Ecto neural progenitor cell (in vitro differentiated cells): ENCODE measurements at places on chromosomes 5 and 9.

DNA sequence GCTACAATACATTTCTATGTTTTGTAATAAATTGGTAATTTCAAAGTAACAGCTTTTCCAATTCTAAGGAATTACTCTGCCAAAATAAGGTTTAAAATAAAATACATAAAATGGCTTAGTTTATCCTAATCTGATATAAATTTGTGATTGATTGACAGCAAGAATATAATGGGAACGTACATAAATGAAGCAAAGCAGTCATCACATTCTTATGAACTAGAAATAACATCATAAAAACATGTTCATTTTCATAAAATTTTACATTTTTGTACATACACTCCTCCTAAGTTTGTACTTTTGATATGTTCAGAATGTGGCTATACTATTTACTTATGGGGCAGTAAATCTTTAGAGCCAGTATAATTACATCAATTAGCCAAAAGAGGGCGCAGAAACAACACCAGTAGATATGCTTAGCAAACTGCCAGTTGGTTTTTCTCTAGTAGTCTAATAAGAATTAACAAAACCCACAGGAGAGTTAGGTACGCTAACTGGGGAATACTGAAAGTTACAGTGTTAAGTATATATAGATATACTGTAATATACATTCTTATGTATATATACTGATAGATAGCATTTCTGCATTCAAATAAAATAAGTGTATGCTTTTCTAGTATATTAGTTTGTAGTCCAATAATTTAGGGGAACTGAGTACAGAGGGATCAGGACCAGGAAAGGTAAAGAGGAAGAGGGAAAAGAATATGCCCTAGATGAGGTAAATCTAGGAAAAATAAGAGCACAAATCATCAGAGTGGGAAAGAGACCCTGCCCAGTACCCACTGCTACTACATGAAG, 76.8 kb downstream of the ZDHHC21 start:
- no peak for DNase-seq

DNA sequence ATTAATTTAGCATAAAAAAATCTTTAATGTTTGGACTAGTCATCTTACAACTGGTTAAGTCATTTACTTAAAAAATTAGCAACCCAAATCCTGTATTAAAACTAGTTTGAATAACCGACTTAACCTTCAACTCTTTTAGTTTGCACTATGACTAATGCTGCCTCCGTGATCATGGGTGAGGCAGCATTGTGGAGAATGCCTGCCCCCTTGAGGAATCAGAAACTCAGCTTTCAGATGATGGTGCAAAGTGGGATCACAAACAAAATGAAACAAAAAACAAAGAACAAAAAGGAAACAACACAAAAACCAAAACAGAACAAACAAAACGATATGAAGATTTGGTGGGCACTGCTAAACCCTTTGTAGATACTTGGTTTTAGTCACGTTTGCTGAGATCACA, 127.0 kb upstream of the PALM2AKAP2 start:
- DNase-seq, result no peak

DNA sequence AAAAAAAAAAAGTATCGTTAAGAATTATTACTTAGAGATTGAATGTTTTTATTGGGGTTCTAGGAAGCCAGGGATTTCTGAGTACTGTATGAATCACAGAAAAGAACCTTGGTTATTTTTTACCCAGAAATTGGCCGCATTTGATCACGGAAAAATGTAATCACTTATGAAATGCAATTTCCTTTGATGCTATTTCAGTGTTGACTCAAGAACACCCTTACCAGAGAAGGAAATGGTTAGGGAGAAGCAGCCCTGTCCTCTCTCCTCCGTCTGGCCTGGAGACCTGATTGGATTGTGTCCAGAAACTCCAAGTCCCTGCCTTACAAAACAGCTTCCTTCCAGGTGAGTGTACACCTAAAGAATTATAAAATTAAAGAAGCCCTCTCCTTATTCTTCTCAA, 116.7 kb downstream of the MED10 start:
- no peak for DNase-seq

DNA sequence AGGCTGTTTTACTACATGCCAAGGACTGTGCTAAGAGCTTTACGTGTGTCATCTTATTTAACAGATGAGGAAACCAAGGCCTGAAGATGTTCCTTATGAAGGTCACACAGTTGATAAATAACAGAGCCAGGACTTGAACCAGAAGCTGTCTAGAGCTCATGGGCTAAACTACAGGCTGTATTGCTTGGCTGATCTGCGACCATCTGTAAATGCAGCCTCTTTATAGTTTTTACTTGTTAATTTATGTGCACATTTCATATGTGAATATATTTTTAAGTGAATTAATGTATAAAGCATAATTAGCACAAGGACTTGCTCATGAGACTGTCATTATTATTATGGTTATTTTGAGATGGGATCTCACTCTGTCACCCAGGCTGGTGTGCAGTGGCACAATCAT, 19.3 kb upstream of the GNPDA1 start:
- no peak for DNase-seq

DNA sequence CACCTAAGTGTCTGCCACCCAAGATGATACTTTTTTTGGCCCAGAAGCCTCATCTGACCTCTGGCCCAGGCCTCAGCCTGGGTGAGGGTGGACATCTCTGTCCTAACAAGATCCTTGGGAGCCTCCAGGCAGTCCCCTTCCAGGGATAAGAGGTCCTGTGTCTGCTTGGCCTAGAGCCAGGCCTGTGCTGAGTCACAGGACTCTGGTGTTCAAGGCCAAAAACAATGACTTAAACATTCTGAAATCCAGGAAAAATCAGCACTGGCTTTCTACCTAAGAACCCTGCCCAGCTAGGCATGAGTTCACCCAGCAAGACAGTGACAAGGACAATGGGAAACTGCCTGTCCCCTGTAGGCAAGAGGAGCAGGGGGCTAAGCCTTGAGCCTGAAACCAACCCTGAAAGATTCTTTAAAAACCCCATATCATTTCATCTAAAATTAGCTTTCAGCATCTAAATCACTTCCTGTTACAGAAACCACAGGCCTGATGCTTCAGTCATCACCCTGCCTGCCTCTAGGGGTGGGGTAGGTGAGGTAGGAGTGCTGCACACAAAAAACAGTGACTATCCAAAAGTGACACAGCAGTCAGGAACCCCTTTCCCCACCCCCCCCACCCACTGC, 29.9 kb downstream of the CSF2 start:
- DNase-seq, result no peak

GRCh38 chr9:5554254-5554653, 43.9 kb downstream of the PDCD1LG2 start:
- DNase-seq, result no peak

DNA sequence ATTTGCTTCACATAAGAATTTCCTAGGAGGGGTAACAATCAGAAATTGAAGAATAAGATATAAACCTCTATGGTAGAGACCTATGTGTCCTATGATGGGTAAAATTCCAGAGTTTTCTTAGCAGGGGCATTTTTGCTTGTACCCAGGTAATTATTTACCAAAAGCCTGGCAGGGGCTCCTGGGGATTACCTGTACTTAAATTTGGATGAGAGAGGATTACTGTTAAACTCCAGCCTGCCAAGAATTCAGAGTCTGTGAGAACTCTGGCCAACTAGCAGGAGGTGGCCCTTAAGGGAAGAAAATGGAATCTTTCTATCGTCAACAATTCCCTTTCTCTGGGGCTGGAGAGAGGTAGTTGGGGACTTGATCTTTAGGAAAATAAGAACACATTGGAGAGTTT, 460.4 kb downstream of the PDE4D start:
- DNase-seq, result no peak

GRCh38 chr5:171907725-171908343, 98.6 kb downstream of the FBXW11 start:
- no peak for DNase-seq

DNA sequence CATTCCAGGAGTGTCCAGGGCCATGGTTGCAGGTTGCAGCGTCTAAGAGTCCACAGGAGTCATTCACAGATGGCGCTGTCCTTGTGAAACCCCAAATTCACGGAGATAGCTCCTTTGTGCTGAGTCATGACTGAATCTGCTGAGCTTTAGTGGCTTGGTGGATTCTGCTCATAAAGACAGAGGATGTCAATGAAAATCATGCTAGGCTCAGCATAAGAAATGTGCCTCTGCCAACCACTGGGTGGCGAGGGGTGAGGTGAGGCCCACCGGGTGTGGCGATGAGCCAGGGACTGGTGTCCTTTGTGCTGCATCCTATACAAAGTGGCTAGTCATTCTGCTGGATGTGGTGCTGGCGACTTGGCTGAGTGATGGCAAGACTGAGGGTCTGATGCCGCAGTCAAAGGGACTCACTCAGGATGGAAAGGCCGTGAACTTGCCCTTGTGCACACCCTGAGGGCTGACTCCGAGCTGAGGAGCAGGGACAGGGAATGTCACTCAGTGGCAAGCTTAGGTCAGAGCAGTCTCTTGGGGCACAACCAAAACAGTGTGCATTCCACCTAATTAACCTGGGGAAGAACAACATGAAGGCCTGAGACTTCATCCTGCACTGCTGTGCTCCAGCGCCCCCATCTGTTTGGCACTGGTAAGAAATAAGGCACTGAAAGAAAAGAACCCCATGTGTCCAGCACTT, 71.5 kb downstream of the DAP start:
- peak; percentile 51 for DNase-seq

DNA sequence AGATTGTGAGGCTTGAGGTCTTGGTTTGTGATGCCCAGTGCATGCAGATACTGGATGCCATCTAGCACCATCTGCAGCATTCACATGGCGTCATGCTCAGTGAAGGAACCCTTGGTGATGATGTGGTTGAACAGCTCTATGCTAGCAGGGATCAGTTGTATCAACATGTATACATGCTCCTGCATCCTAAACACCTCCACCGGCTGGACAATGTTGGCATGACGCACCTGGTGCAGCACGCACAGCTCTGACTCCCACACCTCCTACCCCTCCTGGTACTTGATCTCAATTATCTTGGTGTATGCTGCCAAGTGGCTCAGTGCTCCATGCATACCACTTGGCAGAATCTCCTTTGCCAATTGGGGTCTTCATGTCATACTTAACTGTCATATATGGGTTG, 49.1 kb downstream of the MTREX start:
- no peak for DNase-seq

DNA sequence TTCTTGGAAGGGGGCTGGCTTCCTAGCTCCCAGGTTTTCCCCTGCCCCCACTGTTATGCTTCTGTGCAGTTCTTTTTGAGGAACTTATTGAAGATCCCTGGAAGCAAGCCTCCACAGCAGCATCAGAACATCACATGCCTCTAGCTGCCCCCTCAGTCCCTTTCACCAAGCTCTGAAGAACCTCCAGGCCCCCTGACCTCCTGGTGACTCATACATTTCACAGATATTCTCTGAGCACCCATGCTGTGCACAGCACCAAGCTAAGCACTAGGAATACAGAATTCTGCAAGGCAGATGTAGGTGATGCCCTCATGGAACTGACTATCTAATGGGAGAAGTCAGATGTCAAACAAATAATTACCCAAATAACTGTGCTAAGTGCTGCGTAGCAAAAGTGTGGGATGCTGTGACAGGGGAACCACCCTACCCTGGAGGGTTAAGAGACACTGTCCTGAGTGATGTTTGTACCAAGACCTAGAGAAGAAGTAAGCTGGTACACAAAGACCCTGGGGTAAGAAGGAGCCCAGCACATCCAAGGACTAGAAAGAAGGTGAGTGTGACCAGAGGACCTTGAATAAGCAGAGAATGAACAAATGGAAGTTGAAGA, 213.7 kb upstream of the NR4A3 start:
- no peak for DNase-seq

DNA sequence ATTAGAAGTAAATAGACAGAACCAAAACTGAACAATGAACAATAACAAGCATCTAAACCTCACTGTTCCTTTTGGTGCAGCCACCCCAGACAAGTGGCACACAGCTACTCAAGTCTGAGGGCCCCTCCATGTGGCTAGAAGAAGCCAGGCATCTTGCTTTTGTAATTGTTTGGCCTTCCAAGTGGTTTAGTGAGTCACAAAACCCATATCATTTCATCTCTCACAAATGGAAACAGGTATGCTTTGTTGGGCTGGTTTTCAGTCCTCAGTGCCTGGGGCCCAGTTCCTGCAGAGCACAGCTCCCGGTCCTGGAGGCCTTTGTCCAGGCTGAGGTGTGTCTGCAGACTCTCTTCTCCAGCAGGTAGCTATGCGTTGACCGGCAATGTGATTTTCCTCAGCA, 16.7 kb downstream of the PRLR start:
- DNase-seq, result no peak

DNA sequence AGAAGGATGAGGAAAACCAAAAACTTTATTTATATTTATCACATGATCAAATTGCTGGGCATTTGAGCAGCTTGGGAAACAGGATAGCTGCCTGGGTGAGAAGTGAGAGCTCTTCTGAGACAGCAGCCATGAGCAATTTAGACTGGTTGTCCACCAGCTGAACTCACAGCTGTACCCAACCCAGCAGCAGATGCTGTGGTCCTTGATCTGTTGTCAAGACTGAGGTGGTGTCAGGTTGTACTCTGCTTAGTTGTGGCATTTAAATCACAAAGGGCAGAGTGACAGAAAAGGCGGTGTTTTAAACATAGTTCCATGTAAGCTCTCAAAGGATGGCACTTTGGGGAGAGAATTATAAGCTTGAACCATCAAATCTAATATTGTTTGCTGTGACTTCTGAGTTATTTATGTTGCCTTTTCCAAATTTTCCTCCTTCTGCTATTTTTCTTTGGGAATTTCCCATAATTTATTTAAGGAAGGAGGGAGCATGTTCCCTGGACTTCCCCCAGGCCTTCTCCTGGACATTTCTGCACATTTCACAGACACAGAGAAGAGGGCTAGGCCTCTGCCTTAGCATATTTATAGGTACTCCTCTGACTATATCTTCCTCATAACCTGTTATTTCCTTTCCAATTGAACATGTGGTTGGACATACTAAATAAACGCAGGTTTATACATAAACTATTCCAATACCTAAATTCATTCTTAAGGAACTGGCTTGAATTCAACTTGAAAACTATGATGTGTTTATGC, 117.7 kb upstream of the FER start:
- DNase-seq, result no peak
